CD4-positive, alpha-beta T cell treated with Interleukin-10 for 1 hour (primary cell): ENCODE measurements at places on chromosomes 2 and 18.
A peak's percentile ranks its signal among the peaks of the same experiment; 100 is the strongest.

DNA sequence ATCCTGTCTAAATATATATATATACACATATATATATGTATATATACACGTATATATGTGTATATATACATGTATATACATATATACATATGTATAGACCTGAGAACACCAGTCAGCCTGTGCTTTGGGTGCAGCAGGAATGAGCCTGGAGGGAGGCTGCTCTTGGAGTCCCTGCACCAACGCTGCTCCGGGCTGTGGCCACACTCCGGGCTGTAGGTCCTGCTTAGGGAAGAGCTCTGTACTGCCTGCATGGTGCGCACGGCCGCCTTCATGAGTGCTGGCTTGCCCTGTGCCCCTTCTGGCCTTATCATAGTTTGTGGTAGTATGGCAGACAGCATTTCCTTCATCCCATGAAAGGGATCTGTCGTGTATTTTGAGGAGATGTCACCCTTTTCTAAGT, 360.9 kb downstream of the TDRD15 start:
- DNase-seq = no peak

DNA sequence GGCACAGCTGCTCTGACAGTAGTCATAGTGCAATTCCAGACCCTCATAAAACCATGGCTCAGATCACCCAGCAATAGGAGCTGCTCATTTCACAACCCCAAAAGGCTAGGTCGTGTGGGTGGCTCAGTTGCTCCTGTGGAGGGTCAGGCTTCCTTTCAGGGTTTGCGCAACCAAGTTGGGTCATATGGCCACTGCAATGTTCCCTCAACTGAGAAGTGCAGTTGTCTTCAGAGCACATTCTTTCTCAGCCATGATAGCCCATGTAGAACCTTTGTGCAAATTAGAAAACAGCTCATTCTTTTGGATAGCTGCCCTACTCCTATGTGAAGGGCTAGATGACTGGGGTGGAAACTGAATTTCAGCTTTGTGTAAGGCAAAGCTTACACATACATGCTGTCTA, 3.2 kb downstream of the SERPINB13 start:
- no peak for DNase-seq

- no peak for DNase-seq
Observed at GRCh38 chr2:50255931-50256330, 776.0 kb downstream of the NRXN1 start.

DNA sequence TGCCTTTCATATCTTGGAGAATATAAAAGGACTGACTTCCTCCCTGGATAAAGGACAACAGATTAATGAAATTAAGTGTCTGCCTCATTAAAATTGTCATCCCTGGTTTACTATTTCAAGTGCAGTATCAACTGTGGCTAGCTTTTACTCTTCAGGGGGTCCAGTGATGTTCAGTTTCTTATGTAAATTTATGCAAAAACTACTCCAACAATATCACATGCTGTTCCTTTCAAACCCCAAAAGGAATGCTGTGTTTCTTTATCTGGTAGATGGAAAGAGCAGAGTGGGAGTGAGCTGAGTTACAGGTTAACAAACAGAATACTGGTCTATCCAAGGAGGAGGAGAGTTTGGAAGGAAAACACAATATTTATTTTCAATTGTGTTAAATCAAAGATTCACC, 283.7 kb upstream of the VWC2L start:
- DNase-seq = no peak

DNA sequence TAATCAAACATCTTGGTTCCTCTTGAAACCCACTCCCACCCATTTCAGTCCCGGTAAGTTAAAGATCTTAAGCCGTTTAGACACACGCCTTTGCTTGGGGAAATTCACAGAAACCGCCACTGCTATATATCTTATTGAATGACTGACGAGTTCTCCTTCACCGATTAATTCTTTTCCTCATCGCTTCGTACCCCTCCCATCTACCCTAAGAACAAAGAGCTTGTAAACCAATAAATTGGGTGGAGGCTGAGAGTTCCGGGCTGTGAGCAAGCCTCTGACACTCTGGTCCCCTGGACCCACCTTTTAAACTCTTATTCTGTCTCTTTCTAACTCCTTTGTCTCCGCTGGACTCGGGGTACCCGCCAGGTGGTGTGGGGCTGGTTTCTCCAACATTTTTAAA, 30.6 kb downstream of the TMEM131 start:
- DNase-seq = no peak

GRCh38 chr2:33485051-33485450, 8.6 kb downstream of the RASGRP3 start:
- no peak for DNase-seq

- DNase-seq = no peak
Observed at GRCh38 chr18:3041843-3042242, 28.9 kb upstream of the LPIN2 start.

DNA sequence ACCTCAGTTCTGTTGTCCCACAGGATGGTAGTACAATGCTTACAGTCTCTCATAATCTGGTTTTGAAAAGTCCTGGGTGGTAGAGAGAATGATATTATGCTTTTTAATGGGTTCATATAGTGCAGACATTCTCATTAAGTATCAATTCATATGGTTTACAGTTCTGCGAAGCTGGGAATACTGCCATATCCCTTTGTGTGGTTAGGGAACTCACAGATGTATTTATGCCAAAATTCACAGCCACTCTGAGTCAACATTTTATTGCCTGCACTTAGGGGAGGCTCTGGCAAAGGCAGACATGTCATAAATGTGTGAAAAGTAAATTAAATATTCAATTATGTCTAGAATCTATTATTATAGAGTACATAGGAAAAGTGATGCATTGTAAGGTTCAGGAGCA, 808.2 kb downstream of the SUCLG1 start:
- no peak for DNase-seq

DNA sequence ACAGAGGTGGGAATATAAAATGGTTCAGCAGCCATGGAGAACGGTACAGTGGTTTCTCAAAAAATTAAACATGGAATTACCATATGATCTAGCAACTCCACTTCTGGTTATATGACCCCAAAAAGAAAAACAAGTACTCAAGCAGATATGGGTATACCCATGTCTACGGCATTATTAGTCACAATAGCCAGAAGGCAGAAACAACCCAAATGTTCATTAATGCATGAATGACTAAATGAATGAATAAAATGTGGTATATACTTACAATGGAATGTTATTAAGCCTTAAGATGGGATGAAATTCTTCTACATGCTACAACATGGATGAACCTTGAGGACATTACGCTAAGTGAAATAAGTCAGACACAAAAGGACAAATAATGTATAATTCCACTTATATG, 266.8 kb upstream of the FBXO11 start:
- DNase-seq = no peak

DNA sequence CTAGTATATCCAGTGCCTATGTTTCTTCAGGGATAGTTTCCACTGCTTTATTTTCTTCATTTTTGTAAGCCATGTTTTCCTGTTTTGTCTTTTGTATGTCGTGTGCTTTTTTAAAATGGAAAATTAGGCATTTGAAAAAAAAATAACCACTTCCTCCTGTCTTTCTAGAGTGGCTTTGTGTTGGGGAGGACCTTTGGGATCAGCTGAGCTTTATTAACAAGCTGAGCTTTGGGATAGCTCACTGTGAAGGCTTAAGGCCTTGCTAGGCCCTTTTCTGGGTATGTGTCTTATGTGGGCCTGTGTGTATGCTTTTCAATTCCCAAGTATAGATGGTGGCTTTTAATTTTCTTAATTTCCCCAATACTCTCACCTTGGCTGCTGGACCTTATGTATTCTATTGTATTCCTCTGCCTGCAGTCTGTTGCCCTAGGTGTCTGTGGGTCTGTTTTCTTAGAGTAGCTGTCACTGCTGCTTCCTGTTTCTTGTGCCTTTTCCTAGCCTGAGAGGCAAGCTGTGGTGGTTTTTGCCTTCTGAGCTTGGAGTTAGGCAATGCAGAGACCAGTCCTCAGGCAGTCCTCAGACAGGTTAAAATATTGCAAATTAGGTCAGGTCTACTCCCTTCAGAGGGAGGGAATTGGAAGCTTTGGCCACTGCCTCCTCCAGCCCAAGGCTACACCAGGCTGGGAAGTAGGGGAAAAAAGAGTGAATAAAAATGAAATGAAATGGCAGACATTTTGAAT, 134.7 kb downstream of the LDLRAD4 start:
- DNase-seq = no peak

- no peak for DNase-seq
Observed at GRCh38 chr2:95357717-95358280, 44.7 kb upstream of the FAHD2A start.

- peak; percentile 50 for DNase-seq
Observed at GRCh38 chr2:11582862-11583752, 49.3 kb downstream of the GREB1 start.

GRCh38 chr18:32301361-32301760, 111.5 kb downstream of the MEP1B start:
- DNase-seq = no peak

GRCh38 chr2:133581010-133581760, 12.9 kb upstream of the NCKAP5 start:
- no peak for DNase-seq

- DNase-seq = no peak
Observed at GRCh38 chr2:121350402-121350775, 65.4 kb upstream of the TFCP2L1 start.

DNA sequence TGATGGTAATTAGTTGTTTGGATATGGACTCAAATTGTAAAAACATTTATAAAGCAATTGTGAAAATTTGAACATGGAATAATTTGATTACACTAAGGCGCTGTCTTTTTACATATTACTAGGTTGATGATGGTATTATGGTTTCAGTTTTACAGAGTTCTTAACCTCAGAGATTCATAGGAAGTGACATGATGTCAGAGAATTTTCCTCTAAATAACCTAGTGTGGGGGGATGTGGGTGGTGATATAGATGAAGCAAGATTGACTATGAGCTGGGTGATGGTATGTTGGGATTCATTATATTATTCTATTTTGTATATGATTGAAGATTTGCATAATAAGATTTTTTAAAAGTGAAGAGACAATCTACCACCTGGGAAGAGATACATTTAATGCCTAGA, 45.9 kb upstream of the ATP5MC3 start:
- no peak for DNase-seq

GRCh38 chr2:203650860-203651613, 55.4 kb upstream of the CD28 start:
- peak; percentile 25 for DNase-seq

- no peak for DNase-seq
Observed at GRCh38 chr2:95008996-95009395, 16.5 kb upstream of the MAL start.

DNA sequence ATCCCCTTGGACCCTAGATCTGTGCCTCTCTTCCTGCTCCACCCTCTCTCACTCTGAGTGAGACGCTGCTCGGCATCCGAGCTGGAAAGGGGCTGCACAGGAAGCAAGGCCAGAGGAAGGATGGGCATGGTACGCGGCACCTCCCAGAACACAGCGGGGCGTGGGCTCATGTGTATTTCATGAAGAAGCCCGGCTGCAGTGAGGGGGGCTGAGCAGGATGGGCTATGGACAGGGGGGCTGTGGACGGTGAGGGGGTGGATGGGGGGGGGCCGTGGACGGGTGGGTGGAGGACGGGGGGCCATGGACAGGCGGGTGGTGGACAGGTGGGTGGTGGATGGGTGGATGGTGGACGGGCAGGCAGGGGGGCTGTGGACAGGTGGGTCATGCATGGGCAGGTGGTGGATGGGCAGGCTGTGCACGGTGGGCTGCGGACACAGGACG, 28.5 kb downstream of the SLC66A2 start:
- no peak for DNase-seq

DNA sequence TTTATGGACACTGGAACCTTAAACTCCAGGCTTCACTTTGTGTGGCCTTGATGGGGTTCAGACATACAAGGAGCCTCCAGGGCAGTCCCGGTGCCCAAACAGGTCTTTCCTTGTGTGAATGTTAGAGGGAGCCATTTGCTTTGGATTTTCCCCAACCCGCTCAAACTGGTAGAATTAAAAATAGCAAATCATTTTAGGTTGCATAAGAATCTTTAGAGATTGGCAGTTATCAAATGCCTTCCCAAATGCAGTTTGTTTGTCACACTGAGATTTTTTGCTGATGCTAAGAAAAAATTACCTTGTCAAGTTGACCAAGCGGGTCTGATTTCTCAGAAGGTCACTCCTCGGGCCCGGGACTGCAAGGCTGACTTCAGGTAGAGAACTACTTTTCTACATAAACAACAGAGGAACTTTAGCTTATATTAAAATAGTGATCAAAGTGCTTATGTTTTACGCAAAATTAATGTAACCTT, 36.4 kb downstream of the ATP6V1C2 start:
- no peak for DNase-seq

GRCh38 chr2:196131949-196132925, 39.1 kb downstream of the STK17B start:
- peak; percentile 66 for DNase-seq

GRCh38 chr2:65553504-65554074, 121.2 kb upstream of the SPRED2 start:
- no peak for DNase-seq

DNA sequence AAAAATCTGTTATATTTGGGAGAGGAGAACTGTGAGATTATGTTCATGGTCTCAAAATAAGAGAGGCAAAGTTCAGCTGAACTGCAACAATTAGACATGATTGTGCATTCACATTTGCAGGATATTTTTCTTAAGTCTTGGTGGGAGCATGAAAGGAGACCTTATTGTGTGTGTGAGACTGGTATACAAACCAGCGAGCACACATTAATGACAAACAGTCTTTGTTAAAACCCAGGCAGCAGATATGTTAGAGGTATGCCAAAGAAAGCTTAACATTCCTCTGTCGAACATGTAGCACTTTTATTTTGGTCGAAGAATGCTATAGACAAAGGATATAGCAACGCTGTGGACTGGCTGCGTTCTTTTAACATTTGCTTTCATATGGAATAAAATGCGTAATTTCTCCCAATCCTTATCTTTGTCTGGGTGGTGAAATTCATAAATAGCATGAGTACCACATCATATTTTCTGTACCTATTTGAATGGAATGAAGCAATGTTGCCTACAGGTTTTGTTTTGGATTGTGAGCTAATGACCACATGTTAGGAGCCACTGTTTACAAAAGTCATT, 88.4 kb downstream of the ICOS start:
- no peak for DNase-seq

DNA sequence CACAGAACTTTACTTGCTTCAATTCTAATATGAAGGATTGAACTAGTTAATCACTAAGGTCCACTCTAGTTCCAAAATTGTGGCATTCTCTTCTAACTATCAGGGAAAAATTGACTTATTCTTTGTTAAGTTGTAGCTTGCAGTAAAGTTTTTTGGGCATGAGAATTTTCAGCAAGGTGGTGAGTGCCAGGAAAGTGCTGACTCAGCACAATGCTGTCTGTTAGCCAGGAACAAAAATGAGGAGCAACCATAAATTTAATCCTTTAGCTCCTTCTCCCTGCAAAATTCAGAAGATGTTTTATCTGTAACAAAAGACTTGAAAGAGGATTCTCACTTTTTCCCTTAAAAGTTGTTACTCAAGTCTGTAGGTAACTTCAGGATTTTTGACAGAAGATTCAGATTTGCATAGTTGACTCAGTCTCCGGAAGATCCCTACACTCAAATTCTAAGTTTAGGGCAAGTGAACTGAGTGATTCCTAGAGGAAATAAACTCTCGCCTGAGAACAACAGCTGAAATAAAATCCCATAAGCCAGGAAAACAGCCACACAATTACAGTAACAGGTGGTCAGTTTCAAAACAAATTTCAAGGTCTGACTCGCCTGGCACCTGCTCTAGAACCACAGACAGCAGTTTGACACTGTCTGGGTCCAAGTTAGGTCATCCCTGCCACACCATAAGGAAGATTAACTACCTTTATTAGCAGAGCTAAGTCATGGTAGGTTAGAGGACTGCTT, 20.2 kb upstream of the DARS1 start:
- no peak for DNase-seq
